ENCODE measurements at places on chromosomes 1 and 21.

DNA sequence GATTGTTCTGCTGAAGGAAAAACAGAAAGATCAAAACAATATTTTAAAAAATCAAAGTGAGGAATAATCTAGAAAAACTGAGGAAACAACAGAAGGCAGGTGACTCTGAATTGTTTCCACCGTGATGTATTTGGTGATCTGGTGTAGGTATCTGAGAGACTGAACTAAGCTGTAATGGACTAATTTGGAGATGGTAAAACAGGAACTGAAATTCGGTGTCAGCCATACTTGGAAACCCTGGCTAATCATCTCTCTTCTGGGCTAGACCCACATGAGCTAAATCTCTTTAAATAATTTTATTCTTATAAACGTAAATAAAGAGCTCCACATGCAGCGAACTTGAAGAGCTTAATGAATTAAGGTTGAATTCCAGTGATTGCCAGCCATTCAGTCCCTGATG, 1226.1 kb downstream of the NCAM2 start:
- DNase-seq = no peak

DNA sequence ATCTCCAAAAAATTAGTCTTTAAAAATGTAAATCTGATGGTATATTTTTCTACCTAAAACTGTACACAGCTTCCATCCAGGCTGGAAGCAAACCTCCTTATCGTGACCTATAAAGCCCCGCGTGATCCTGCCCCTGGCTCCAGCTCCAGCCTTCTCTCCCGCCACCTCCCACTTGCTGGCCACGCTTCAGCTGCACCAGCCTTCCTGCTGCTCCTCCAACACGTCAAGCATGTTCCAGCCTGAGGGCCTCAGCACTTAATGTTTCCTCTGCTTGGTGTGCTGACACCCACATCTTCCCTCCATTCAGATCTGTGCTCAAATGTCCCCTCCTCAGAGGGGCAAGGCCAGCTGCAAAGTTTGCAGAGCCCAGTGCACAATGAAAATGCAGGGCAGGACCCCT, 123.5 kb upstream of the MAGI3 start:
- DNase-seq = no peak

DNA sequence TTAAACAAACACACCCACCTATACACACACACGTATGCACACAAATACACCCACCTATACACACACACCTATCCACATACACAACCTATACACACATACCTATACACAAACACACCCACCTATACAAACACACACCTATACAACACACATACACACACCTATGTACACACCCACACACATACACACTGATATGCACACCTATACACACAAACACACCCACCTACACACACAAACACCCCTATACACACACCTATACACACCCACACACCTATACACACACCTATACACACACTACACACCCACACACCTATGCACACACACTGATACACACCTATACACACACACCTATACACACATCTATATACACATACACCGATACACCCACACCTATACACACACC, 115.7 kb upstream of the VAMP3 start:
- DNase-seq = no peak

DNA sequence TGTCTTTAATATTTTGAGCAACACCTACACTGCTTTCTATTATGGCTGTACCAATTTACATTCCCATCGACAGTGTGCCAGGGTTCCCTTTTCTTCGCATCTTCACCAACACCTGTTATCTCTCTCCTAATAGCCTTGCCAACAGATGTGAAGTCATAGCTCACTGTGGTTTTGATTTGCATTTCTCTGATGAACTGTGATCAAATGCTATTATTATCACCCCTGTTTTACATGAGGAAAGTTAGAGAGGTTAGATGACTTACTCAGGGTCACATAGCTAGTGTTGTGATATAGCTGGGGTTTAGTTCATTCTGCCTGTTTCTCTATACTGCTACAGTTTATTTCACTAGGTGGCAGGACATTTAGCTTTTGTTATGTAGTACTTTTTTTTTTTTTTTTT, 204.1 kb downstream of the FMN2 start:
- DNase-seq = no peak

DNA sequence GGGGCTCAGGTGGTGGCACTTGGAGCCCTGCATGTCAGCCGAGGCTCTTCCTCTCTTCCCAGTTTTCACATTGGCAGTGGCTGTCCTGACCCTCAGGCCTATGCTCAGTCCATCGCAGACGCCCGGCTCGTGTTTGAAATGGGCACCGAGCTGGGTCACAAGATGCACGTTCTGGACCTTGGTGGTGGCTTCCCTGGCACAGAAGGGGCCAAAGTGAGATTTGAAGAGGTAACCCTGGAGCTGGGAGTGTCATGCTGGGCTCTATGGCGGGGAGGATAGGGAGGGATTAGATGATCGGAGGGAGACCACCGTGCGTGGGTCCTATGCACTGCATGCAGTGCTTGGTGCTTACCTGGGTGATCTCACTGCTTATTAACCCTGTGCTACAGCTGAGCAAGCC, 13.5 kb downstream of the AZIN2 start:
- DNase-seq = peak; percentile 50

GRCh38 chr1:215479567-215479966, 87.5 kb upstream of the KCTD3 start:
- DNase-seq = no peak

DNA sequence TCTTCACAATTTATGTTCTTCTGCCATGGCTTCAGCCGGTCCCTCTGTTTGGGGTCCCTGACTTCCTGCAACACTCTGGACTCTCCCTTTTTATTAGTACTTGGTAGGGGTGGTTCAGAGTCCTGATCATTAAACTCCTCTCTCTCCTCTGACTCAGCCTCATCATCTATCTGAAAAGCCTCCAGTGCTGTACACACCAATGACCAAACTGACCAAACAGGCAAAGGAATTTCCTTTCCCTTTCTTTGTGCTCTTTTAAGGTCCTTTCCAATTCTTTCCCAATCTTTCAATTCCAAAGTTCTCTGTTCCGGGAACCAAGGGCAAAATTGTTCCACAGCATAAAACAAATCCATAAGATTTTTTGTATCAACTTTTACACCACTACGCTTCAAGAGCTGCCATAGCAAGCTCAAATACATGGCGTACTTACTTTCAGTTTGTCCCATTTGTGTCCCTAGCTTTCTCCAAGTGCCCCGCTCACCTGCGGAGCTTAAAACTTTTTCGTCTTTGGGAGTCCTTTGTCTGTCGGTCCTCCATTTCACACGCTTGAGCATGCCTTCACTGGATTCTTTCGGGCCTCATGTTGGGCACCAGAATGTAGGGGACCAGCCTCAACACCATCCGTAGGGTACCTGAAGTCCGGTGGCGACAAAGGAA, 9.6 kb downstream of the DAP3 start:
- no peak for DNase-seq

DNA sequence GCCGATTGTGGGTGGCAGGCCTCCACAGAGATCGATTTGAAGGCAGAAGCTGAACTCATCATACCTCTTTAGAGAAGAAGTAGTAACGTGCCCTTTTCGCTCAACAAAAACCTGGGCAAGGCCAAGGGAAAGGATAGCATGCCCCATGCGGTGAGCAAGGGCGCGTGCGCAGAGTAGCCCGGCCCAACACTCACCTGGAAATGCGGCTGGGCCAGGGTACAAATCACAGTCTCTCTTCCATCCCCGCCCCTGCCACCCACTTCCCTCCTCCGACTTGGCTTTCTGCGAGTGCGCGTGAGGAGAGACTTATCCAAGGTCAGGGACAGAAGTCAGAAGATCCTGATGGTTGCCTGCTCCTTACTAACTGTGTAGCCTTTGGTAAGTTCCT, 160.7 kb upstream of the C1orf21 start:
- no peak for DNase-seq

DNA sequence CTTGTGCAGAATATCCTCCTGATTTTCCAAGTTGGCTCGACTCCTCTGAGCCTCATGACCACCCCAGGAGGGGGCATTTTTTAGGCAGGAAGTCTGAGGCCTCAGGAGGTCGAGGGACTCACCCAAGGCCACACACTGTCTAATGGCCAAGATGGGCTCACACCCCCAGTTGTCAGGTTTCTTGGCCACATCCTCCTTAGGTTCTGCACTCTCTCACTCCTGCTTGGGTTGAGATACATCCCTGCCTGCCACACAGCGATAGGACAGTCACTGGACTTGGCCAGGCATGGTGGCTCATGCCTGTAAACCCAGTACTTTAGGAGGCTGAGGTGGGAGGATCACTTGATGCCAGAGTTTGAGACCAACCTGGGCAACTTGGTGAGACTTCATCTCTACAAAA, 4.6 kb downstream of the CA6 start:
- no peak for DNase-seq

- DNase-seq = no peak
Observed at GRCh38 chr1:102628109-102628613, 480.2 kb downstream of the COL11A1 start.

DNA sequence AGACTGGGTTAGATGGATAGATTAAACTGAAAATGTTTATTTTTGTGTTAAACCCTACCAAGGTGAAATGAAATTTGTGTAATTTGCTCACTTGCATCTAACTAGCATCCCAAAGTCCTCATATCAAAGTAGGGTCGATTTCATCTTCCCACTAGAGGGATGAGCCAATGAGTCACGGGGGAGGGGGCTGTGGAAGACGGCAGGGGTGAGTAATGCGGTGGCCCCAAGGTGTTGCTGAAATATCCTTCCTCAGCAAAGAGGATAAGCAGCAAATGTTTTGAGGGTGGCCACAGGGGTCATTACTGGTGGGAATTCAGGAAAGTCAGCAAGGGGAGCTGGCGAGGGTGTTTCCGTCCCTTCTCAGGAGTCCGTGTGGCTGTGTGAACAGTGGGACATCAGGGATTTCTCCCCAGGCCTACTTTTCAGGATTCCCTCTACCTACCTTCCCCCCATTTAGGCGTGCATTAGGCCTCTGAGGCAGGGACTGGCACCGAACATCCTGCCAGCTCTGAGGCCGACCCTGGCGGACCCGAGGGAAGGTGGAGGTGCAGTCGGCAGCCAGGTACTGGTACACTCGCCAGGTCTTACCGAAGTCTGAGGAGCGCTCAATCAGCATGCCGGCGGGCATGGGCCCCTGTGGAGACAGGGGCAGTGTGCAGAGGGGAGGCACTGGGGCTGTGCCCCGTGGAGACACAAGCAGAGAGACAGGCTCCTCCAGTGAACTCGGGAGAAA, 18.1 kb downstream of the LAMB3 start:
- DNase-seq = no peak

- DNase-seq = peak; percentile 71
Observed at GRCh38 chr1:40143891-40144575, 17.2 kb upstream of the RLF start.

DNA sequence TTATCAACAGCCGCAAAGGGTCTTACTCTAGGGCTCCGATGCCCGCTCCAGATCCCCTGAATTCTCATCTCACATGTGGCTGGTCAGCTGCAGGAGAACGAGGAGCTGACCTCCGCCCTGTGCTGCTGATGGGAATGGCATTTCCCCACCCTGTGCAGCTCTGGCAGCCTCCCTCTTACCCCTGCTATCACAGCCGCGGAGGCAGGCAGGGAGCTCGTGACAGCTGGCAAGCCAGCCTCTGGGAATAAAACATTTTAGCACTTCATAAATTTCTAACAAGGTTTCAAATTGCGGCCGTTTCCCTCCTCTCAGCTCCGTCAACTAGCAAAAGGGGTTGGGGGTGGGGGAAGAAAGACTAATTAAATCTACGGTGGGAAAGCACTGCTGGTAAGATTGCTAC, 81.1 kb downstream of the DSCAM start:
- DNase-seq = no peak

DNA sequence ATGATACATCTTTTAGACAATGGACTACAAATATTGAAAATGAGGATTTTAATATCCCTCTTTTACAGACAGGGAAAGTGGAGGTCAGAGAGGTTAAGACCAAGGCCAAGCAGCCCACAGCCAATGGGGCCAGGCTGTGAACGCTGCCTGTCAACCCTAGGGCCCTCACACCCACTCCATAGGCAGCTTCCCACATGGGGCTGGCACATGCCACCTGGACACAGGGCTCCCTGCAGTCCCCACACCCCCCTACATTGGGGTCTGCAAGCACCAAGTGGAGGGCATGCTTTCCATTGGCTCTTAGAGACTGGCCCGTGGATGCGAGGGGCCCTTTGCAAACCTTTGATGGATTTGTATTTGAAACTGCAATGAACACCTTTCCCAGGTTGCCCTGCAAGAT, 348.5 kb upstream of the VAMP3 start:
- DNase-seq = peak; percentile 43

- no peak for DNase-seq
Observed at GRCh38 chr1:21165076-21165475, 11.6 kb downstream of the EIF4G3 start.

DNA sequence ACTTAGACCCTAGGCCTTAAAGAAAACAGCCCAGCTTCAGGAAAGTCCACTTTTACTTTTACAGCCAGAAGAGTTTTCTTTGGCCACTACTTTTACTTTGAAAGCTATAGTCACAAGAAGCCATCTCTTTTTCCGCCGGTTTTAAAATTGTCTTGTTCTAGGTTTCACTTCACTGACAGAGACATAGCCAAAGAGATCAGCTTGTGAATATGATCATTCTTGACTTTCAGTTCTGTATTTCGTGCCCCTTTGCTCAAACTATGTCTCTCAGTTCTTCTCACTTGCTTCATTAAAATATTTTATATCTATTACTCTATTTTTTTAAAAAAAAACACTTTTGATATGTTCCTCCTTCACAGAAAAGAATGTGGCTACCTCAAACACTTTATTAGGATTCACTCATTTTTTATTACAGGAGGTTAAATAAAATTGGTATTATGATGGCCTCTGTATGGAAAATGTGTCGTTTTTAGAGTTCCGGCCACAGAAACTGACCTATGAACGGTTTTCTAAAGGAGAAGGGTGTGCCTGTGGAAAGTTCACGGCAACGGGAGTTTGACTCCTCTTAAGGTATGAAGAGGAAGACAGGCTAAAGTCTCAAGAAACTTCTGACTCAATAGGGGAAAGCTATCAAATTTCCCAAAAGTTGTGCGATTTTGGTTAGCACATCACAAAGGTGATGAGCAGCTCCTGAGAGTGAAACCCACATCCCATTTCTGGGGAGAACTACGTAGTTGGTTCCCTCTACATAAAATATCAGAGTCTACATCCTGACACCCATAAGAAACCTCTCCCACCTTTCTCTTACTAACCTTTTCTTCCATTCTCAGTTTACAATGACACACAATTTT, 1.2 kb downstream of the MCOLN2 start:
- DNase-seq = no peak

DNA sequence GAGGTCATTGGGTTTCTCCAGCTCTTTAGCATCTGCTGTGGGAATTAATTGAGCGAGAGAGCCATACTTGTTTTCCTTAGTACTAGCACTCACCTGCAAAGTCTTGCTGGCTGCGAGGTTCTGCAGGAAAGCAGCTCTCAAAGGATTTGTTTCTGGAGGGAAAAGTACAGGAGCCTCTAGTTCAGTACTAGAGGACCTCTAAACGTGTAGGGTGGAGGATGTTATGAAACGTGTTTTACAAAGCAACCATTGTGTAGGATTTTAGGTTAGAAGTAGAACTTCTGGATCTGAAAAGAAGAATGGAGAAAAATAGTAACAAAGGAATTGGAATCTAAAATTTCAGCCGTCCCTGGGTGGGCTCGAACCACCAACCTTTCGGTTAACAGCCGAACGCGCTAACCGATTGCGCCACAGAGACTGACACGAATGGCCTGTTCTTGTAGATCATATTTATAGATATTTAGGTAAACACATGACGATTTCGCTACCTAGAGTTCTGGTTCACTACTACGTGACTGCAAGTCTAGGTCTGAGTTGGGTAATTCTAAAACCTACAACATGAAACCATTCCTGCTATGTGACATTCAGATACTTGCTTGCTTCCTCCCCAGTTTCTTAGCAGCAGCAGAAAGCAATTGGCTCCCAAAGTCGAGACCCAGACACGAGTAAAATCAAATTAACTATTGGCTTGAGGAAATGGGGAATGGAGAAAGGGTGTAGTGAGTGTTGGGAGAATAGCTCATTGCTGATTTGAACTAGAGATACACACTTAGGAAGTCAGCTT, 60.2 kb upstream of the CFAP126 start:
- no peak for DNase-seq
